ENCODE measurements at places on chromosomes 2 and 18.

DNA sequence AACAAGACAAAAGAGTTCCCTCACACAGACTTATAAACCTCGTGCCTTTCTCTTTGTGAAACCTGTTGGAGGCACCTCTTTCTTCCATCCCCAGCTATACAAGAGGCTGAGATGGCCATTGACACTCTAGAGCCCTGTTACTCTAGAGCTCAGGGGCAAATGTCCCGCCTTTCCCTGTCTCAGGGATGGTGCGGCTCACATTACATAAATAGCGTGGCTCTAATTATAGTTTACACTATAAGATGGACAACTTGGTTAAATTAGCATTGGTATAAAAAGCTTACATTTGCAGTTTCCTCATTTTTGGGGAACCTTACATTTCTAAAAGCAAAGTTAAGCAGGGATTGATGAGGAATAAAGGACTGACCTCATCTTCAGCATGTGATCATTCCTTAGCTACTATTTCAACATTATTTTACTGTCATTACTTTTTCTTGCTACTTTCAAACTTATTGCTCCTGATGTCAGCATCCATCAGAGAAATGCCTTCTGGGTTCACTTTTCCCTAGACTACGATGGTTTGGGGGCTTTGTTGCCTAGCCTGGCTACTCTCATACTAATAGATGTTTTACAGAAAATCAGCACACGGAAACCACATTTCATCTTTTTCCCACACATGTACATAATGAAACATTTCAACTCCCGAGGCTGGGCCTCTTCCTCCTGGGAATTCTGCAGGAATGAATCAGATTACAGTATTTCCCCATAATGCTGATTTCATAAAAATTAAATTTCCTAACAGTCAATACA lies 40.4 kb downstream of the FTCDNL1 start:
- no peak for DNase-seq

GRCh38 chr2:239721991-239722759 lies 303.0 kb downstream of the NDUFA10 start:
- DNase-seq, result no peak

- peak; percentile 53 for DNase-seq
Observed at GRCh38 chr2:159153463-159153862, 133.0 kb downstream of the WDSUB1 start.

DNA sequence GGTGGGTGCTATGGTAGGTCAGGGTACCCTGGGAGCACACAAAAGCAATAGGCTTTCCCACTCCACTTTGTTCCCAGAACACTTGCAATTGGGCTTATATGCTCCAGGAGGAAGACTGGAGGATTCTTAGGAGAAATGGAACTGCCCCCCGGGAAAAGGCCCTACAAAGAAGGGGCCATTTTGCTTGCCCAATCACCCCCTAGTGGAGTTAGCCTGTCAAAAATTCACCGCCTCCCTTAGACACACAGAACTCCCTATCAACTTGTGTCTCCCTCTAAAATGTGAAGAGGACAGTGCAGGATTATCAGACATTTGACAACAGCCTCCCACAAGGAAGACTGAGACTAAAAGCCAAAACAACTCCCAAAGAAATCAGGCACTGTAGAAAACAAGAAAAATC lies 36.5 kb downstream of the NLRC4 start:
- no peak for DNase-seq

- no peak for DNase-seq
Observed at GRCh38 chr2:157557770-157558169, 70.9 kb downstream of the ACVR1C start.

GRCh38 chr2:109148991-109149645 lies 20.1 kb downstream of the SH3RF3 start:
- DNase-seq, result no peak

DNA sequence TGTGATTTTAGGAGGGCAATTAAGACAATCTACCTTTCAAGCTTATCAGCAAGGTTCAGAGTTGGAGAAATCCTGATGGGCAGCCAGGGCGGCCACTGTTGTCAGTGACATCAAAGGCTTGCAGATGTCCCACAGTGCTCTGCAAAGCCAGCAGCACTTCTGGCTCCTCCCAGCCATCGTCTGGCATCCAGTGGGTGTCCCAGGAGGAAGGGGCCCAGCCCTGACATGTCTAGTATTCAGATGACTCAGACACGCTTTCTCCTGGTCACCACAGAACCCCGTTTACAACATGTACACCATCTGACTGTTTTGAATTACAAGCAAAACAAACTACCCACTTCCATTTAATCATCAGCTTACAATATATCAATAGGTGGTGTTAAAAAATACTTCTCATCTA lies 61.4 kb downstream of the CYRIA start:
- DNase-seq, result peak; percentile 74

DNA sequence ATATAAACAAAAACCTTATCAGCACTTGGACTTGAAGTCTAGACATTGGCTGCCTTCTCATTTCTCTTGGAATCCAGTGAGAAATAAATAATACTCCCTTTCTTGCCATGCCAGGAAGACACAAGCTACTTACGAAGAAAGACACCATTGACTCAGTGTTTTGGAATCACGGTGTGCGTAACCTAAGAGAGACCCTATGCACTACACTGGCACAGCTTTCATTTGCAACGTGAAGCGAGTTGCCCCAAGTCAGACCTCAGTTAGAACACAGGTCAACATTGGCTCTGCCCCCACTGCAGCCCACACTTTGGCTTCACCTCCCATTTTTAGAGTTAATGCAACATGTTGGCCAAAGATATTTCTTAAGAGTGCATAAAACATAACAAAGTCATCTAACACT lies 54.2 kb downstream of the PIEZO2 start:
- no peak for DNase-seq

DNA sequence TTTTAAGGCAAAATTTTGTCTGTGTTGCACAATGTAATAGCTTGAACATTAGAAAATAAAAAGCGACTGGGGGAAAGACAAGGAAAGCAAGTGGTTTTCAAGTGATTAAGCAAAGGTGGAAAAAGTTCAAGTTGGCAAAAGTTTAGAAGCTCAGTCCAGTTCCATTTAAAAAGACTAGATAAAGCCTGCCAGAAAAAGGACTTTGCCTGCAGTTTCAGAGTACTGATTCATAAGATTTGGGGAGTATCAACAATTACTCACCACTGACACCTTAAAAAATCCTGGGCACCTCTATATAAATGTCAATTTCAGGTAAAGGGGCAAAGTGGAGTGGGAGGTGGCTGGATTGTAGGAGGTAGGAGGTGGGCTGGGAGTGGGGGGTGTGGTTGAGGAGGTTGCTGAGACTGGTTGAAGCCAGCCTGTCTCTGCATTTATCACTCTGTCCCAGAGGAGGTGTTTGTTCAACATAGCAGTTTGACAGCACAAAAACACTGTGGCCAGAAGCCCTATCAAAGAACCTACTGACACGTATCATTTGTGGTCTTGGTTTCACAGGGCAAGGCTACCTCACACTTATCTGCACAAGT lies 14.6 kb downstream of the ZEB2 start:
- no peak for DNase-seq

DNA sequence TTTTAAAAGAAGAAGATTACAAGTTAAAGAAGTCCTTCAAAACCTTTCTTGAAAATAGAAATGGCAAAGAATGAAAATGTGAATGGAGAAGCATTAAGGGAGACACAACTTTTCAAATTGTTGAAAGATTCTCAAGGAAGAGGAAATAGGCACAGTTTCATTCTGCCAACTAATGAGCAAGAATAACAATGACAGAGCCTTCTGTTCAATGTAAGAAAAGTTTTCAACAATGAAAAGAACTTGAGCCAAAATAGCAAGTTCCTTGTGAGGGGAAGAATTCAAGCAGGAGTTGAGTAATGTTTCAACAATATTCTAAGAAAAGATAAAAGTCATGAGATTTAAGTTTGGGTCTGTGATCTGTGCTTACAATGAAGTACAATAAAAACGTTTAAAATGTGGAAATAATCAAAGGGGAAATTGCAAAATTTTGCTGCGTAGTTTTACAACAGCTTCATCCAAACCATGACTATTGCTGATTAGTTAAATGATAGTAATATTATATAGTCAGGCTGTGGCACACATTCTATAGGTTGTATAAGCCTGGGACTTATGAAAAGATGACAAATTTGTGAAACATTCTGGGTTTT lies 122.6 kb downstream of the METTL4 start:
- DNase-seq, result no peak

DNA sequence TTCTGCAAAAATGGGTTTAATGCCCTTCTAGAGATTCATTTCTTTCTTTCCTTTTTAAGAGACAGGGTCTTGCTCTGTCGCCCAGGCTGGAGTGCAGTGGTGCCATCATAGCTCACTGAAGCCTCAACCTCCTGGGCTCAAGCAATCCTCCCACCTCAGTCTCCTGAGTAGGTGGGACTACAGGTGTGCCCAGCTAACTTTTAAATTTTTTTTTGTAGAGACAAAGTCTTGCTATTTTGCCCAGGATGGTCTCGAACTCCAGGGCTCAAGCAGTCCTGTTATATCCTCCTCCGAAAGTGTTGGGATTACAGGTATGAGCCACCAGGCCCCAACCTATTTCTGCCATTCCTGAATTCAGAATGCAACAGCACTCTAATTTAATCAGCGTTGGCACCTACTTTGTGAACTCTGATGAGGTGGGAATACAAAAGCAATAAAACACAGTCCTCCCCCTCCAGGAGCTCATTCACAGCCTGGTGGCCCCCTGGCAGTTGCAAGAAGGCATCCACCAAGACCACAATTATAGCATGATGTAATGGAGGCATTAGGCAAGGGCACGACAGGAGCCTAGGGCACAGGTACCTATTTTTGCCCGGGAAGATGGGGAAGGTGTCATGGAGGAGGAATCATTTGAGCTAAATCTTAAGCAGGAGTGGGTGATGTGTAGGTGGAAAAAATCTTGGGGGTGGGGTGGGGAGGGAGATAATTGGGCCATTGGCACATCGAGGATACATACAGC lies 5.1 kb downstream of the RHOB start:
- no peak for DNase-seq

DNA sequence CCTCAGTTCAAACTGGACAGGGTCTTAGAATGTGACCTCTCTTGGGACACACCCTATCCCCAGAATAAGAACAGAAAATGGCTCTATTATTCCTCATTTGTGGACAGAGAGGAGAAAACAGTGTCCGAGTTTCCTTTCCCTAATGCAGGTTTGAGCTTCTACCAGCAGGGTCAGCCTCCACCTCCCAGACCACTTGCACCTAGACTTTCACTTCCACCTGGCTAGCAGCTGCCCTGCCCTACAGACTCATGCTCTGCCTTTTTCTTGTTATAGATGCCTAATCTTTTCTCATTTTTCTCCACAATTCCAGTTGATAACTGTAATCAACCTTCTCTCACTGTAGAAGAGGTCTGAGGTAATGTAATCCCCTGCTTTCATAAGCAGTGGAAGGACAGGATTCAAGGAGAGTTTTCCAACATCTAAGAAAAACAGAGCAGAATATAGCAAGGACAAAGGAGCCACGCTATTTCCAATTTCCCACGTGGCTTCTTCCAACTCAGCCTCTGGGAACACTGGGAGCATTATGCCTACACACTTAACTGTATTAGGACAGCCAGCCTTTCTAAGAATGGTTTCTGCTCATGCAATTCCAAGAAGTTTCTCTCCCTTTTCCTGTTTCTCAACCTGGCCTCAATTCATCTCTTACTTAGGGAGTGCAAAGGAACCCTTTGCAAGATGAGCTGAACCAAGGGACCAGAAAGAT lies 239.8 kb downstream of the BCL11A start:
- DNase-seq, result no peak

DNA sequence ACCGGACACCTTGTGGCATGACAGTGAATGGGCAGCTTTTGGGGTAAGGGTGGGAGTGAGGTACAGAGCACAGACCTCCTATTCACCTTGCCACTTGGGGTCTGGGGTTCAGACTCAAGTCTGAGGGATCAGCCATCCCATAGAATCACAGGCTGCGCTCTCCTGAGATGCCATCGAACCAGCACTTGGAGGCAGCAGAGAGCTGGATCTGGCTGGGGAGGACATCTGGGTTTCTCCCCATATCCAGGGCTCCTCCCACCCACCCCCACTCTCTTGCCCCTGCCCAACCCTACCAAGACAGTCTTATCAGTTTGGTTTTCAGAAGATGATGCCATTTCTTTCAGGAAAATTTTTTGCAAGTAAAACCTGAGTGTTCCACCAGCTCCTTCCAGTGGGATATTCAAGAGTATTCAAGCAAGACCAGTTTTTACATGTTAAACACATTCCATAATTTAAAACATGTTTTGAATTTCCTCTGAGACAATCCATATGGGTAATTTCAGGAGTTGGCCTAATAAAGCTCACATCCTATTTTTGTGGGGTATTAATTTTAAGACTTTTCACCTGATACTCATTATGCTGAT lies 29.2 kb upstream of the TEX44 start:
- peak; percentile 68 for DNase-seq

DNA sequence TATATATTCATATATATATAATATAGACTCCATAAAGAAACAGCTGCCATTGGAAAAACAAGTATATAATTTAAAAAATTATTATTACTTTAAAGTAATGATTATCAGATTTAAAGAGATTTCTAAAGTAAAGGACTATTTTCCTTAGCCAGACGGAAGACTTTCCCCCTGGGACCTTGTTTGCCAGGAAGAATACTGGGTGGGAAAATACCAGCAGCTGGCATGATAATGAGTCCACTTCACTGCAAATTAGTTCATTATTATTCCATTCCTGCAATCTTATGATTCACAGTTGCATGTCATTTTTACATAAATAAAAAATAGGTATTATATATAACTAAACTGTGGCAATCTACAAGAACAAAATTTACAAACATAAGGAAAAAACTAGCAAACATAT lies 339.8 kb upstream of the CDH7 start:
- no peak for DNase-seq

- no peak for DNase-seq
Observed at GRCh38 chr18:31105733-31106132, 3.5 kb upstream of the DSC2 start.

GRCh38 chr2:88053934-88054781 lies 1.4 kb downstream of the KRCC1 start:
- peak; percentile 4 for DNase-seq

- DNase-seq, result no peak
Observed at GRCh38 chr18:69947361-69948133, at the start of gene CD226. TSS of gene CD226 (minus strand) at chr18:69947873. CDS start at chr18:69947406, 467 bp downstream.

DNA sequence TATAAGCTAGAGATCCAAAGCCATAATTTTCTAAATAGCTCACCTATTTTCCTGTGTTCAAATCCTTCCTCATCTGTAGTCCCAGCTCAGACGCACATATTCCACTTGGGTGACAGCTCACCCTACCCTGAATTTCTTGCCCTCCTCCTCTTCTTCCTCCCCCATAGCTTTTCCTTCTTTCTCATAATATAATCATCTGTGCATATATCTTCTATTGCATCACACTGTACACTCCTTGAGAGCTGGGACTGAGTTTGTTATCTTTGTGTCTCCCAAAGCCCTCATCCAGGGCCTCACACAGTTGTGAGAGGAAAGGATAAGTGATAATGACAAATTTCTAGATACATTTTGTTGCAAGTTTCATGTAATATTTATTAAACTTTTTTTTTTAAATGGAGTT lies 55.9 kb upstream of the RTN4 start:
- DNase-seq, result no peak

DNA sequence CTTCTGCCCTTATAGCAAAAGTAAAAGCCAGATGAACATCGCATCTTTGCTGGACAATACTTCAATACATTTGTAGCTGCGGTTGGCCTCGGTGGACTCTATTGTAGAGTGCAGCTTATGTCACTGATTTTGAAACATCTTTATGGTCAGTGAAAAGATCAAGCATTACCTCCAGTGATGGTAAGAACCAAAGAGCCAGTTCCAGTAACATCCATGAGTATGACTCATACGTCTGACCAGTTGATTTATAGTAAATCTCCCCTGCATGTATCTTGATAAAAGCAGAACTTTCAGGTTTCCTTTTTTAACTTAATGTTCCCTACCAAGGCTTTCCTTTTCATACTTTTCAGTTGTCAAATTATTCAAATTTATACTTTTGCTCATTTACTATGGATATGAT lies 119.2 kb upstream of the HNRNPA3 start:
- no peak for DNase-seq

- DNase-seq, result peak; percentile 89
Observed at GRCh38 chr2:237874585-237875161, 15.2 kb downstream of the RAMP1 start.
